ENCODE measurements at places on chromosomes 11 and 22.

DNA sequence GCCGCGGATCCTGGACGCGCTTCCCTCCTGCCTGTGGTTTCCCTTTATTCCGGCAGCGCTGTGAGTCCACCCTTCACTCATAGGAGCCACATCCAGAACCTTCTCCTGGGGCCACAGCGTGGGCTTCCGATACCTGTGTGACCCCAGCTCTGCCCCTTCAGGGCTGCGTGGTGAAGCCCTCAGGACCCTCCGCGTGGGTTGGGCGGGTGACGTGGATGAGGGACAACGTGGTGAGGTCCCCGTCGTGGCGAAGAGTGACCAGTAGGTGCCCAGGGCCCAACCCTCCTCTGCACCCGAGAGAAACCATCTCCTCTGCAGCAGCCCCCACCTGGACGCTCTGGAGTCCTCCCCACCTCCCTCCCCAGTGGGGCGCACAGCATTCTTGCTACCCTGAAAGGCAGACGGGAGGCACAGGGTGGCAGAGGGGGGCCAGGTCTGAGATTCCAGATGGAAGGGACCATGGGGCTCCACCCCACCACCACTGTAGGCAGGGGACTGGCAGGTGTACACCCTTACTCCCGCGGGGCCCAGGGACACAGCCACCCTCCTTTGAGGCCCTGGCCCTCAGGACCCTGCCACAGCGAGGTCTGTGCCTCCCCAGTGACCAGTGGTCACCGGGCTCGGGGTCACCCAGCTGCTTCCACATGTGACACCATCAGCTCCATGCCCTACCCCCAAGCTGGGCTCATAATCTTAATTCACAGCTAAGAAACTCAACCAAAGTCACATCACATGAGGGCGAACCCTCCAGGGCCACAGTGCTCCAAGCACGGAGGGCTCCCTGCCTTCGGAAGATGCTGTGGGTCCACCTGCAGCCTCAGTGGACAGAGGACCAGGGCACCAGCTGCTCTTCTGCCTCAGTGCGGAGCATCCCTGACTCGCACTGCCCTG lies 3.4 kb upstream of the ZBED4 start:
- DNase-seq: no peak

DNA sequence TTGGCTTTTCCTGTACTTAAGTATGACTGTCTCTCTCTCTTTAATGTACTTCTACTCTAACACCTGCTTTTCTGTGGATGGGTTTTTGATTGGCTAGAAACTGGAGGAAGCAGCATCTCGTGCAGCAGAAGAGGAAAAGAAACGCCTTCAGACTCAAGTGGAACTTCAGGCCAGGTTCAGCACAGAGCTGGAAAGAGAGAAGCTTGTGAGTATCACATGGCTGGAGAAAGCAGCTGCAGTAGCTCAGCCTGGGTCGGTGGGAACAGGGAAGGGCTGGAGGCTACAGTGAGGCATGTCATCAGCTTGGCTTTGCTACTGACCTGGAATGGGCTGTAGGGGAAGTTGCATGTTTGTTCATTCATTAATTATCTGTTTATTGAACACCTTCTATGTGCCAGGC lies 74.2 kb downstream of the SWAP70 start:
- DNase-seq: no peak

DNA sequence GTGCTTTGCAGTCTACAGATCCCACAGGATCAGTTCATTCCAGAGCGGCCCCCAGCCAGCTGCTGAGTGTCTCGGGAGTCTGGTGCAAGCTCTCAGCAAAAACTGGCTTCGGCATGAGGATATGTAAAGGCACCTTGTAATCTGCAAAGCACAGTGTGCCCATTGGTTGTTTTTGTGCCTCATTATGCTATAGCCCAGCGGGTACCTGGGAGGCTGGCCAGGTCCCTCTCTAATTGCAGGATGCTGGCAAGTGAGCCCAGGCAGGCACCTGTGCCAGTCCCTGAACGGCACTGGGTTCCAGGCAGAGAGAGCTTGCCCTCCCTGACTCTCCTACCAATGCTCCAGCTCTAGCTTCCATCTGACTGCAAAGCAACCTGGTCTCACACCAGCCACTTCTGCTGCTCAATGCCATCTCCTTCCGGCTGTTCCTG lies 128.7 kb downstream of the DSCAML1 start:
- DNase-seq: no peak

GRCh38 chr22:40256516-40256915 lies 78.8 kb downstream of the TNRC6B start:
- DNase-seq: no peak

- no peak for DNase-seq
Observed at GRCh38 chr11:129695571-129696308, 119.9 kb upstream of the TMEM45B start.

DNA sequence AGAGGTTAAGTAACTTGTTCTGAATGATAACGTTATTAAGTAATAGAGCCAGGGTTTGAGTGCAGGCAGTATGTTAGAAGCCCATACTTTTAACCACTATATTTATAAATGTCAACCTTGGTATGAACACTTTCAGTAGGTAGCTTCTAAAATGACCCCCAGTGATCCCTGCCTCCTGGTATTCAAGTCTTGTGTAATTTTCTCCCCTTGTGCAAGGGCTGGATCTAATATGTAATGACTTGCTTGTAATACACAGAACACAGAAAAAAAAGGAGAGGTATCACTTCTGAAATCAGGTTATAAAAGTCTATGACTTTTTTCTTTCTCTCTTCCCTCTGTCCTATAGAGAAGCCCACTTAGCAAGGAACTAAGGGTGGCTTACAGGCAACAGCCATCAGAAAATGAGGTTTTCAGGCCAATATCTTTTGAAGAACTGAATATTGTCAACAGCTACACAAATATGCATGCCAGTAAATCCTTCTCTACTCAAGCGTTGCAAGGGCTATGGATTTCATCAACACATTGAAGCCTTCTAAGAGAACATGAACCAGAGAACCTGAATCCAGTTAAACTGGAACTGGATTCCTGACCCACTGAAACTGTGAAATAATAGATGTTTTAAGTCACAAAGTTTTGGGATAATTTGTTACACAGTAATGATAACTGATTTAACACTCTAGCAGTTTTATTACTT lies 712.3 kb downstream of the METTL15 start:
- DNase-seq: no peak

GRCh38 chr11:96256215-96257011 lies 86.6 kb downstream of the MAML2 start:
- DNase-seq: no peak

DNA sequence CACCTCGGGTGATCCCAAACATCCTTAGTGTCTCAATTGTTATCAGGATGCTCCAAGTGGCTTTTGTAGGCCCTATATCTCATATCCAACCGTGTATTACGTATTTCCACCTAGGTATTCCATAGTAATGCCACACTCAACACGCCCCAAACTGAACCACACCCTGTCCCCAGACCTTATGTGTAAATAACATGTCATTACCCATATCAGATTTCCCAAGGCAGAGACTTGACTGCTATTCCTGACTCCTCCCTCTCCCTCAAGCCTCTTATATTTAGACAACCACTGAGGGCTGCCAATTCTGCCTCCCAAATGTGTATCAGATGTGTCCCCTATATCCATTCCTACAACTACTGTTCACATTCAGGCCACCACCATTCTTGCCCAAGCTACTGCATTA lies 132.8 kb upstream of the NCAM1 start:
- DNase-seq: no peak

- DNase-seq: no peak
Observed at GRCh38 chr11:60316317-60316716, 10.7 kb upstream of the MS4A6E start.

DNA sequence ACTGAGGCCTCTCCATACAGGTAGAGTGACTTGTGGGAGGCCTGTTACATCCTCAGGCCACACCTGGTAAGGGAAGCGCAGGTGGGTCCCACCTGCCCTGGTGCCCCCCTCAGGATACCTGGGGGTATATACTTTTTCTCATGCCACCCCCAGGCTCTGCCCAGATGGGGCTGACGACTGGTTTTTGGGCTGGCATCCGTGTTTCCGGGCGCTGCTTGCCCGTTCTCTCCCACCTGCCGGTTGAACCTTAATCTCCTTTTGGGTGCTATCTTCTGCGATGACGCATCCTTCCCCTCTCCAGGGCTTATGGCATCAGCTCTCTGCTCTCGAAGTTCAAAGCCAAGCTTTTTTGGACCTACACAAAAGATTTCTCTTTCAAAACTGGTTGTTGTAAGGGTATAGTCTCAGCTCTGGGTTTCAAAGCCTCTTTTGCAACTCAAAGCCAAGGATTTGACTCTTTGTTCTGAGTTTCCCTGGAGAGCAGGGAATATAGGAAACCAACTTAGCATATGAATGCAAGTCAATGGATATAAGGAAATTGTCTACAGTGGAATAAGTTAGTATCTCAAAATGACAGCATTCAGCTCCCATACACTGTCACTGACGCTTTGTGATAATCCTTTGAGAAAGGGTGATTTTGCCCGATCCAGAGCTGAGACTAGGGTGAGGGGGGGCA lies 8.6 kb upstream of the LRRC10B start:
- DNase-seq: no peak

- no peak for DNase-seq
Observed at GRCh38 chr11:114090976-114091375, 31.5 kb downstream of the ZBTB16 start.

- DNase-seq: no peak
Observed at GRCh38 chr11:72039031-72039855, 40.5 kb downstream of the IL18BP start.

DNA sequence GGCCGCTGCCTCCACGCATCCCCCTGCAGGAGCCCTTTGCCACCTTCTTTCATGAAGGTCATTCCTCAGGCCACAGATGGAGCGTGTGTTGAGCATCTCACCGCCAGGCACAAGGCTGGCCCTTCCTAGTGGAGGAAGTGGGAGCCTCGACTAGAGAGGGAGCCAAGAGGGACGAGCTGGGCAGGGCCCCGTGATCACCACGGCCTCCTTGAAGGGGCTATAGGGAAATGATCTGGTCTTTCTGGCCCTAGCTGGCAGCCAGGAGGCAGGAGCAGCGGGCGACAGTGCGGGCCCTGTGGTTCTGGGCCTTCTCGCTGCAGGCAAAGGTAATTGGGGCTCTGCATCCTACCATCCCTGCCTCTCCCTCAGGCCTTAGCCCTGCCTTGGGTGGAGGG lies 49.1 kb downstream of the PISD start:
- DNase-seq: no peak

GRCh38 chr11:99537681-99538080 lies 516.9 kb downstream of the CNTN5 start:
- DNase-seq: no peak

DNA sequence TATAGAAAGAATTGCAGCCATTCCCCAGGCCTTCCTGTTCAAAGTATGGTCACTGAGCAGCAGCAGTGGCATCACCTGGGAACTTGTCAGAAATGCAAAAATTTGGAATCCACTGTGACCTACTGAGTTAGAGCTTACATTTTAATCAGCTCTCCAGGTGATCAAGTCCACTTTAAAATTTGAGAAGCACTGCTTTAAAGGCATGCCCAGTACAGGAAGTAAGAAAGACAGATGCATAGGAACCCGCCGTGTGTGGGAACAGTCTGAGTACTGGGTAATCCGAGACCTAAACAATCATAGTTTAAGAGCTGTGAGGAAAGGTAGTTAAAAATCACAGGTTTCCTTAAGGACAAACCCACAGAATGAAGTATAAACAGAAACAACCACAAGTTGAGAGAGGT lies 462.4 kb downstream of the RAB38 start:
- DNase-seq: no peak

DNA sequence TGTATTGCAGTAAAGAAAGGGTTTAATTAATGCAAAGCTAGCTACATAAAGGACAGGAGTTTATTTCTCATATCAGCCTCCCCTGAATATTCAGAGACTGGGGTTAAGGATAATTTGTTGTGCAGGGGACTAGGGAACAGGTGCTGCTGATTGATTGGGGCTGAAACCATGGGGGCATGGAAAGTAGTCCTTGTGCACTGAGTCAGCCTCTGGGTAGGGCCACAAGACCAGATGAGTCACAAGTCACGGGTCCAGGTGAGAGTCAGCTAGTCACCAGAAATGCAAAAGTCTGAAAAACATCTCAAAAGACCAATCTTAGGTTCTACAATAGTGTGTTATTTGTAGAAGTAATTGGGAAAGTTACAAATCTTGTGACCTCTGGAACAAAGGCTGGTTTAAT lies 32.9 kb upstream of the SYT13 start:
- no peak for DNase-seq

GRCh38 chr11:35945137-35945518 lies 1.3 kb downstream of the LDLRAD3 start:
- DNase-seq: no peak

DNA sequence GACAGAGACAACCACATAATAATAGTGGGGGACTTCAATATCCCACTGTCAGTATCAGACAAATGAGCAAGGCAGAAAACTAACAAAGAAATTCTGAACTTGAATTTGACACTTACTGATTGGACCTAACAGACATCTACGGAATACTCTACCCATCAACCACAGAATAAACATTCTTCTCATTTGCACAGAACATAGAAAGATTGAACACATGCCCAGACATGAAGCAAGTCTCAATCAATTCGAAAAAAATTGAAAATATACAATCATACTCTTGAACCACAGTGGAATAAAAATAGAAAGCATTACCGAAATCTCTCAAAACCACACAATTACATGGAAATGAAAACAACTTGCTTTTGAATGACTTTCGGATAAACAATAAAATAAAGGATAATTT lies 17.9 kb downstream of the RAB38 start:
- DNase-seq: no peak

DNA sequence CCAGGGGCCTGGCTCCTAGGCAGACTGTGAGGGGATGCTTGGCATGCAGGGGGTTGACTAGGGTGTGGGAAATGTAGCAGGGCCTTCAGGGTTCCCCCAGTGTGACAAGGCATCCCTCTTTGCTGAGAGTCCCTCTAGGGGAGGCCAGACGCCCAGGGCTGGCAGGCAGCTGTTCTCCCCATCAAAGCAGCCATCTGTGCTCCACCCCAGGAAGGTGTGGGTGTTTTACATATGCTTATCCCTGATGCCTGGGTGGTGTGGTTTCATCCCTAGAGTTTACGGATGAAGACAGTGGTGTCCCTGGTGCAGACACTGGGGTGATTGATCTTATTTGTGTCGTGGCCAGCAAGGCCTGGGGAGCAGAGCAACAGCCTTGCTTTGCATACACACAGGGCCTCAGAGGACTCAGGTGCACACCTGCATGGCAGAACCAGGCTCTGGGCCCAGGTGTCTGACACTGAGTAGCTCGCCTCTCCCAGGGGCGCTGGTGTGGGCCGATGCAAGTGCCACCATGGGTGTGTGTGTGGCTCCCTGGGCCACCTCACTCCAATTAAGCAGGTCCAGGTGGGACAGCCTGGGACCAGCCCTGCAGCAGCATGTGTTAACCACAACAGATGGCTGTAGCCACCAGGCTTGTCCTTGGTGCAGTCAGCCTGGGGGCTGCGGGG lies 74.2 kb downstream of the MED15 start:
- DNase-seq: no peak

DNA sequence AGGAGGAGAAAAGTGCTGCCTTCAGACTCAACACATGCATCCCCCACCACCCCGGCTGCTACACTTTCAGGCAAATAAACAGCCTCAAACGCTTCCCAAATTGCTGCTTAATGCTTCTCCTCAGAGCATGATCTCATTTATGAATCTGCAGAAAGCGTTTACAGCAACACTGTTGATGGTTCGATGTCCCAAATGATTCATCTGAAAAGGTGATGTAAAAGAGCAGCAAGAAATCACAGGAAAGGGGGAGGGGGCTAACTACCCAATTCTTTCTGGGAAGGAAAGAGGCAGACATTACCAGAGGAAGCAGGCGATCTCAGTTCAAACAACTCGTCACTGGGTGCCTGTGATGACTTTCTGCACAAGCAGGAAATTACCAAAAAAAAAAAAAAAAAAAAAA lies 119.6 kb downstream of the TENM4 start:
- DNase-seq: no peak

Measured in Caki2 (cell line).